Activated CD4-positive, alpha-beta T cell treated with anti-CD3 and anti-CD28 coated beads, Interleukin-2, amount 50 U/mL, for 16 hours (primary cell): ENCODE measurements at places on chromosomes 3 and 15.

DNA sequence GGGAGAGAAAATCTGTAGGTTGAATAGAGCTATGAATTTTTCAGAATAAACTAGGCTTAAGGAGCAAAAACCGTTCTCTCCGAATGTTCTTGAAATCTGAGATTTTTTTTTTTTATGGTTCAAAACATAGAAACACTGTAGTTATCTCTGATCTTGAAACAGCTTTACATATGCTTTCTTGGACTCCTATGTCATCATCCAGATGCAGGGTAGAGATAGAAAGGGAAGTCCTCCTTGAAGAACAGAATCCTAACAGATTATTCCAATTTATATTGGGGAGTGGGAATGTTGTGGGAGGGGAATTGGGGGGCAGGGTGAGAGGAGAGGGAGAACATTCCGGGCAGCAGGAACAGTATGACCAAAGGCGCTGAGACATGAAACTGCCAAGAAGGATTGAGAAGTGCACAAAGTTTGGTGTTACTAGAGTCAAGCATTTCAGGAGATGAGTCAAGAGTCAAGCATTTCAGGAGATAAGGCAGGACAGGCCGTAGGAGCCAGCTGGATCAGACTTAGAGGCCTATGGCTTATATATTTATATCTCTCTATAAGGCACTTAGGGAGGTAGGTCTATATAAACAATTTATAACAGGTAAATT is 21.9 kb upstream of the ST3GAL6 start:
- DNase-seq = no peak

GRCh38 chr3:52087731-52088130 is 31.4 kb upstream of the DUSP7 start:
- DNase-seq = no peak

- no peak for DNase-seq
These were observed 41.7 kb downstream of the OXSM start for GRCh38 chr3:25831578-25831977.

DNA sequence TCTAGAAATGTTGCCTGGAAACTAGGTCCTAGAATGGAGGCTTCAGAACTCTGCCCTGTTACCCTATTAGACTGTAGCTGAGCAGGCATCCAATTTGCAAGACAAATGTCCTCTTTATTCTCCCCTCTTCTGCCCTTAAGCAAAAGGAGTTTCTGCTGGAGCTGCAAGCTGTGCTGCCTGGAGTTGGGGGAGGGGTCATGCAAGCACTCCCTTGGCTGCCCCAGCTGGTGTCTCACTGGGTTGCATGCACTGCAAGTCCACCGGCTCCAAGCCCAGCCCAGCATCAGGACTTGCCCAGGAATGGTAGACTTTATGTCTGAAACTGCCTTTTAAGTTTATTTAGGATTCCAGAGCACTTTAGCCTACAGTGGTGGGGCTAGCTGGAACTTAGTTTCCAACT is 15.7 kb upstream of the RBP2 start:
- DNase-seq = no peak

DNA sequence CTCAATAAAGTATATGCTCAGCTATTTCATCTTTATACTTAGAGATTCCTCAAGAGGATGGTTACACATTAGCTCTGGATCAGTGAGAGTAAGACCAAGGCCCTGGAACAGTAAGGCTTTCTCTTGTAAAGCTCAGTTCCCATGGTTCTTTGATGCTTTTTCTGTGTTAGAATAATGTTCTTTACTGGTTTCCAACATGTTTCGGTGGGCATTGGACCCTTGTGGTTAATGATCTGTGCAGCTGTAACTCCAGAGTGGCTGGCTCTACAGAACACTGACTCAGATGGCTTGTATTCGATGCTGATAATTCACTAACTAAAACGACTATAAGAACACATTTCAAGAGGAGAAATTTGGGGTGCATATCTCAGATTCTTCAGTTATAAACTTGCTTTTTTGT is 114.7 kb downstream of the AKAP13 start:
- DNase-seq = no peak

DNA sequence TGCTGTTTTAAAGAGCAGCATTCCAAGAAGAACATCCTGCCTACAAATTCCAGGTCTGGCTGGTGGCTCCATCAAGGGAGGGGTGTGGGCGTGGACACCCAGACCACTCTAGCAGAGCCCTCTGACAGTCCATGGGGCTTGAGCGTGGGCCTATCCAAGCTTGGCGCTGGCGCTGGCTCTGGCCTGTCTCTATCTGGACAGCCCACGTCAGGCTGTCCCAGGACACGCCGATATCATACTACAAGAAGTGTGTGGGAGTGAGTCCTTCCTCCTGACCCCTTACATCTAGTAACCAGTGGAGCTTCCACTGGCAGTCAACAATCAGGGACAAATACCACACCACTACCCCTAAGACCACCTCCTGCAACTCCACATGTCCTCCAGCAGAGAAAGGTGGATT is 17.1 kb upstream of the DUSP7 start:
- no peak for DNase-seq

DNA sequence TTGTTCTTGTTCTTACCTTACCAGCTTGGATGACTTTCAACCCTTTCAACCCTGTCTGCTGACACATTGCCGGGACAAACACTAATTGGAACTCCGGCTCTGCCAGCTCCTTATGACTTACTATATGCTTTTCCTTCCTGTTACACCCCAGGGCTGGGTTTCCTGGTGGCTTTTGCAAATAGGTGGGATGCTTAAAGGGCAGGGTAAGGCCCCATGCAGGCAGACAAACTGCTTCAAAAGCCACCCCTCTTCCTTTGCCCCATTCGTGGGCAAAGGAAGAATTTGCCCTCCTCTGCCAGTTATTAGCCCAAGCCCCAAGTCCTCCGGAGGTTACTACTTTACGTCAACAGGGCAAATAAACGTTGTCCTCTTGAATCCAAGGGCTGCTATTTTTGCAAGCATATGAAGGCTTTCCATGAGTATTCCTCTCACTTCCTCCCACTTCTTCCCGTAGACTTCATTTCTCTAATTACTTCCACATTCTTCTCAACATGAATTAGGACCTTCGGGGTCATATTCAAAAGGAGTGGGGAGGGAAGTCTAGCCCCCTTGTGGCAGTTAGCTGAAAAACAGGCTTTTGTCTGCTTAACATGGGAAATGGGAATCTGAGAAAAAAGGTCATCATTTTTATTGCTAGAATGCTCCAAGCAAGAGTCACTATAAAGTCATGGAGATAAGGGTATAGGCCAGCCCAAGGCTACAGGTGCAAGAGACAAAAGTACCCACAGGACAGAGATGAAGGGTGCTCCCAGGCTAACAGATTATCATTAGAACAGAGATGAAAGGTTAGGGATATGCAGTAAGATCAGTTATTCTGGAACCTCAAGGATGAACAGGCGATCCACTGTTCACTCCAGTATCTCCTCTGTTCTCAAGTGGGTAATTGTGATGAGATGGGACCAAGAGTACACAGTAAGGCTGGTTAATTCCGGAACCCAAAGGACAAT is 56.3 kb upstream of the FSTL1 start:
- DNase-seq = peak; percentile 4

GRCh38 chr3:33187368-33187634 is 31.3 kb downstream of the SUSD5 start:
- DNase-seq = no peak

DNA sequence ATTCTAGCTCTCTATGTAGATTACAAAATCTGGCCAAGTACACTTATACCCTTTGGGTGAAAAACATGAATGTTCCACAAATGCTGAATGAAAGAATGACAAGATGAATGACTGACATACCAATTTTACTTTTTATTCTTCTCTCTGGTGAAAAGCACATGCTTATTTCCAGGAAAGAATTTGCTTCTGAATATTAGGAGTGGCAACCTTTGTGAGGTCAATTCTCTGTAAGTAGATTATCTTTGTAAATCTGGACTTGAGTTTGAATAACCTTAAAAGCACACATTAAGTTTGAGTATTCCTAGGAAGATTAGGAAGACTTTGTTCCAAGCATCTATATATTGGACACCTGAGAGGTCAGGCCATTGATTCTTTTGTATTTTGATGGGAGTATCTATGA is 78.1 kb upstream of the P2RY1 start:
- no peak for DNase-seq

DNA sequence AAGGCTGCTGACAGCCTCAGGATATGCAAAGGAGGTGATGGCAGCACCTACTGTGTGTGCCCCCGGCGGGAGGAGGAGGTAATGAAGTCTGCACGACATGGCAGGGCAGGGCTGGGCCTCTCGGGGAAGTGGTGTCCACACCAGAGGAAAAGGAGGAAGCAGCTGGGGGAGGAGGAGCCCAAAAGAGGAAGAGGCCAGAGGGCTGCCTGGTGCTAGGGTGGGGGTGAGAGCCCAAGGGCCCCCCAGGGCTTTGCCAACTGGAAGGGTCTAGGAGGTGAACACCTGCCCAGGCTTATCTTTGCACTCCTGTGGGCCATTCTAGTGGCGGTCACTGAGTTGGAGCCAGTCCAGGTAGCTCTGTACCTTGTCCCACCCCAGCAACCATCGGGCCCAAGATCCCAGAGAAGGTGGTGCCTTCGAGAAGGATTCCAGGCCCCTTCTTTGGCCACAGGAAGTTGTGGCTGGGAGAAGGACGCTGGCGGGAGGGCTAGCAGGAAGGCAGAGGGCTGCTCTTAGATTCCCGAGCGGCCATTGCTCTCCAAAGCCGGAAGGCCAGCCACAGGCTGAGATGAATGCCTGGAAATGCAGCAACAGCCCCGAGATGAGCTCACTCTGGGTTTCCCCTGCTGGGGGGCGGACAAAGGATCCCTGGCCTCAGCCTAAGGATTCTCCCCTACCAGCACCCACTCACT is 7.0 kb downstream of the GNAI2 start:
- DNase-seq = peak; percentile 53

DNA sequence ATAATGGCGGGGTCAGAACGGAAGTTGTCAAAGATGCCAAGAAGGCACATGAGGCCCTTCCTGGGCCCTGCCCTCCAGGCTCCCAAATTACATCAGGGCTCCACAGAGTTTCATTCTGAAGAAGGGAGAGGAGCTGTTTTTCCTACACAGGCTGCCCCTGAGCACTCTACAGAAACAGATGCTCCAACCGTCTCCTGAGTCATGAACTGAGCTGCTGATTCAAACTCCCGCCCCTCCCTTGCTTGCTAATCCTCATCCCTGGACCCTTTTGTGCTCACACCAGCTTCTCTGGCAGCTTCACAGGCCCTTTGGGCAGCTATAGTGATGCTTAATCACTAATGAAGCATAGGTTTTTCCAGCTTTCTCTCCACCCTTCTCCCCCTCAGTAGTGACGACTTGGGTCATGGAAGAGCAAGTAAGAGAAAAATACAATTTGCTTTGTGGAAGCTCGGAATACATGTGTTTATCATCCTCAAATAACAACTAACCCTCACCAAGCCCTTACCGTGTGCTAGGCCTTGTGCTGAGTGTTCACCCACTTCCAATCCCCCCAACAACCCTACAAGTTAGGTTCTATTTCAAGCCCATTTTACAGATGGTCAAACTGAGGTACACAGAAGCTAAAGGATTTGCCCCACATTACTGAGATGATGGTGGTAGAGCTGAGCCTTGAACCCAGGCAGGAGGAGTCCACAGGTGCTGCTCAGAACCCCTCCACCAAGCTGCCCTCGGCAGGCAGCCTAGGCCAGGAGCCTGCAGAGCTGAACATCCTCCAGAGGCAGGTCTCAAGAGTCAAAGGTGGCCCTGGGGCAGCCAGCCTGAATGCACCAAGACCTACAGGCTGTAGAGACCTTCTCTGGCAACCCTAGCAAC is 21.9 kb downstream of the MEGF11 start:
- DNase-seq = no peak

DNA sequence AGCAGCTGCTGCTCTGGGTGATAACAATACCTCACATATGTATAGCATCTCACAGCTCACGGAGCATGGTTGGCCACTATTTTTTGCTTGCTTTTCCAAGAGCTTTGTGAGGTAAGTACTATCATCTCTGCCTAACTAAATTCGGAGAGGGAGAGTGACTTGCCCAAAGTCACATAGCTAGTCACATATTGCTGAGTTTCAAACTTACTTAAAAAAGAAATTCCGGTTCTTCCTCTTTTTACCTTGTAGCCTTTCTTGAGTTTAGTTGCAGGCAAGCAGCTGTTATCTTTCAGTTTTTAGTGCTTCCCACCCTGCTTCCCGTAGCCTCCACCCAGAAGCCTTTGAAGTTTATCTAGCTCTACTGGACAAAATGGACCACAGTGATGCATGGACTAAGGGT is 309.2 kb downstream of the PDCD6IP start:
- no peak for DNase-seq

GRCh38 chr3:119456469-119456868 is 6.9 kb downstream of the TMEM39A start:
- no peak for DNase-seq

DNA sequence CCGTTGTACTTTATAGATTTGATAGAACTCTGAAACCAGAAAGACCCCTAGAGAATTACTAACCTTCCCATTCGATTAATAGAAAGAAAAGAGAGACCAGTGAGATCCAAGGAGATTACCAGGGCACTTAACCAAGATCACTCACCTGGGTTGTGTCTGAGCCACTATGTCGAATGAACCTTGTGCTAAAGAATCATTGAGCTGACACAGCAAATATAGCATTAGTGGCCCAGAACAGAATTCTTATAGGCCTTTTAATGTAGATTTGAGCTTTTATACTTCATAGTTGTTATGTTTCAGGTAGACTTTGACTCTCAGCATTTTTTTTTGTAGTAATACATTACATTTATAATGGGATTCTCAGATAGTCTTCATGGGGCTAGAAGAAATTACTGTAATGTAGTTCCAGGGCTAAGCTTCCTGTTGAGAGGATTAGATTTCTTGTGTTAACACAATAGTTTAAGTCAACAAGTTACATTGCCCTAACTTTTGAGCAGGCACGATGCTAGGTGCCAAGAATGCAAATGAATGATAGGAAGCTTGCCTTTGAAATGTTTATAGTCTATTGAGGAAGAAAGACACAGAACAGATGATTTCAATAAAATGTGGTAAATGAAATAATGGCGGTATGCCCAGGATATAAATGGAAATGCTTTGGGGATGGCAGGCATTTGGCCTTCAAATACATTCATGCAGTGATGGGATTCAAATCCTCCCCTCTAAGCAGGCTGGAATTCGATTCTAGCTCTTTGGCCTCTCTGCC is 24.4 kb upstream of the ABHD10 start:
- no peak for DNase-seq

- no peak for DNase-seq
These were observed 7.1 kb upstream of the SSUH2 start for GRCh38 chr3:8651418-8652323.

DNA sequence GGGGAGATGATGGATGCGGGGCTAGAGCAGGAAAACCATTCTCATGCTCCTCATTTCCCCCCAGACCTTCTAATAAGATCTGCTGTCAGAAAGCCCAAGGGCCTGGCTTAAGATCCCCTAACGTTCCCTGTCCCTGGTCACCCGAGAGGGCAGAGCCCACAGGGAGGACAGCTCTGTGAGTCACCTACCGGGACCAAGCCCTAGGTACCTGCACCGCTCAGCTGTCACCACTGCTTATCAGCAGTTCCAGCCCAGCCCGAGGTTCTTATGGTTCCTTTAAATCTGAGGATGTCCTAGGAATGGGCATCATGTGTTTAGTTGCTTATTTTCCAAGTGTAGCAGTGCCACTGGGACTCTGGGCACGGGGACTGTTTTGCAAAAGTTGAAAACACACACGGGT is 53.0 kb downstream of the ATP10A start:
- DNase-seq = no peak

GRCh38 chr3:171285287-171285686 is 174.9 kb downstream of the TNIK start:
- peak; percentile 69 for DNase-seq
